ENCODE measurements at places on chromosomes 7 and 10.

DNA sequence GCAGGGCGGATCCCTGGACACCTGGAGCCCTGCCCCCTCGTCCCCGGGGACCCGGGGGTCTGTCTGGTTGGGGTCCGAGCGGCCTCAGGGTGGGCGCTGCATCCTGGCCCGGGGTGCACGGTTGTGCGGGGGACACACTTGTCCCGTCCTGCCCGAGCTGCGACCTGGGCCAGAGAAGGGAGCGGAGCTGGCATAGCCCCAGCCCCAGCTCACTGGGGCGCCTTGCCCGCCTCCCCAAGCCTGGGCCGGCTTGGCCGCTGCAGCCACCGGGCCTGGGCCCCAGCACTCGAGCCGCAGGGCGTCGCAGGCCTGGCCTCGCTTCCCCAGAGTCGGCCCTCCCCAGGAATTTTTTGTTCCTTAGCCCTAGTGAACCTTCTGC lies 54.5 kb downstream of the GLRX3 start:
- no peak for DNase-seq

GRCh38 chr10:122864901-122865300 lies 14.5 kb downstream of the FAM24B start:
- no peak for DNase-seq

GRCh38 chr10:27949528-27950241 lies 49.2 kb downstream of the ODAD2 start:
- no peak for DNase-seq

GRCh38 chr7:128778946-128779345 lies 3.4 kb upstream of the OPN1SW start:
- no peak for DNase-seq

DNA sequence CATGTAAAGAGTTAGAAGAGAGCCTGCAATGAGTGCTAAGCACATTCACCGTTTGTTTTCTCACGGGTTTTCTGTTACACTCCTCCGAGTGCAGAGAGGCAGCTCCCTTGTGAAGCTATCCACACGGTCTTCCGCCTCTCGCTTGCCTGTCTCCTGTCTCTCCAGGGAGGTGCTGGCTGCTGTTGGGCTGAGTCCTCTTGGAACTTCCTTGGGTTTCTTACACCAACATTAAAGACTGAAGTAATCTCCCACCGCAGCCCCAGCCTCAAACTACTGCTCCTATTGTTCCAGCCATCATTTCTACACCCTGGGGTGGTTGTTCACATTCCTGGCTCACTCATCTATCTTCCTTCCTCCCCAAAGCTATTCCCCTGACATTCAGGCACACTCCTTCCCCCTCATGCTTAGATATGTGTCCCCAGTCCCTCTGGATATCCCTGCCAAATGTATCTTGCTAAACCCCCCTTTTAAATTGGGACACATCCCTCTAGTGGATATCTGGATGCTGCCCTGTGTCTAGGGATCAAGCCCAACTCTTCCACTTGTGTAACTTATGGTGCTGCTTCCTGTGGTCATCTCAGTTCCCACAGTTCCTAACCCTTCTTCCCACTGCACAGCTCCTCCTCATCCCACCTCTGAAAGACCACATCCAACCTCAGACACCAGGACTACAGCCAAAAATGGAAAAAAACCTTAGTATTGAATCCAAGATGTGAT lies 14.1 kb downstream of the ESYT2 start:
- no peak for DNase-seq

DNA sequence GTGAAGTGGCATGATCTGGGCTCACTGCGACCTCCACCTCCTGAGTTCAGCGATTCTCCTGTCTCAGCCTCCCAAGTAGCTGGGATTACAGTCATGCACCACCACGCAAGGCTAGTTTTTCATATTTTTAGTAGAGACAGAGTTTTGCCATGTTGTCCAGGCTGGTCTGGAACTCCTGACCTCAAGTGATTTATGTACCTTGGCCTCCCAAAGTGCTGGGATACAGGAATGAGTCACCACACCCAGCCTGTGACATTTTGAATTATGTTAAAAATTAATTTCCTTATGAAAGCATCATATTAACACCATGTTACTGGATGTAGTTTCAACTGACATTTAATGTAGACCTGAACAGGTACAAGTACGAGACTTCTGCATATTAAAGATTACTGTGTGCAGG lies 24.3 kb downstream of the ABCB4 start:
- DNase-seq = no peak

DNA sequence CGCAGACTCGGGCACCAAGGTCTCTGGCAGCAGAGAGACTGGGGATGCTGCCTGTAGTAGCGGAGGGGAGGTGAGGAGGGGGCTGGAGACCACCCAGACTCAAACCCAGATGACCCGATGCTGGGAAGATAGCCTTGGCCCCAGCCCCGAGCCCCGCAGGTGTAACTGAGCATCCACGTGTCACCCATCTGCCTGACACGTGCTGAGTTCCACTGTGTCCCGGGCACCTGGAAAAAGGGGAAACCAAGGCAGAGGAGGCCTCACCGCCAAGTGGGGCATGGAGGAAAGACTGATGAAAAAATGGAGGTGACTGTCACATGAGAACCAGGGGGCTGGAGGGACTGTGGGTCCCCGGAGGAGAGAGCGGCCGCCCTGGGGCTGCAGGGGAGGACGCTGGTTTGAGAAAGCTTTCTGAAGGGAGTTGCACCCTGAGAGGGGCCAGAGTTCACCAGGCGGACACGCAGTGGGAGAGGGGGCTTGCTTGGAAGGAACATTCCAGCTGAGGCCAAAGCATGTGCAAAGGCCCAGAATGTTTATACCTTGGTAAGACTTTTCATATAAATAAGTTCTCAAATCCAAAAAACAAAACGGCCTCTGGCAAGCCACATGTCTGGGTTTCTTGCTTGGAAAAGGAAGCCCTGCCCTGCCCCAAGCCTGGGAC lies 27.4 kb upstream of the ELN start:
- DNase-seq = no peak

DNA sequence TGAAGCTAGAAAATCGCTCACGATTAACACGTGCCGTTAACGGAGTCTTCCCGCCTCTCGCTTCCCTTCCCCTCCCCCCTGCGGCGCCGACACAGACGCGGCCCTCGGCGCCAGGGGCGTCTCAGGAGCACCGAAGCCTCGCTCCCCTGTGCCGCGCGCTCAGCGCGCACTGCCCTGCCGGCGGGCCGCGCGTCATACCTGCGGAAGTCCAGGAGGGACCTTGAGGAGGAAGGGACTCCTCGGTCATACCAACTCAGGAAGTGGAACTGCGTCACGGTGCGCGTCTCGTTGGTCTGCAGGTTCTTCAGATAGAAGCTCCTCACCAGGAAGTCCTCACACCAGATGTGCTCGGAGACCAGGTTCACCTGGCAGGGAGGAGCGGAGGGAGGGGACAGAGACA lies 239.6 kb downstream of the DNAJB6 start:
- no peak for DNase-seq

- no peak for DNase-seq
Measured at GRCh38 chr7:34175837-34176236, 270.5 kb downstream of the BMPER start.

- no peak for DNase-seq
Measured at GRCh38 chr10:80463868-80464267, 9.8 kb downstream of the TSPAN14 start.

- DNase-seq = peak; percentile 55
Measured at GRCh38 chr10:99551158-99551557, 18.4 kb downstream of the NKX2-3 start.

- DNase-seq = no peak
Measured at GRCh38 chr10:48382982-48383381, 76.5 kb downstream of the MAPK8 start.

- no peak for DNase-seq
Measured at GRCh38 chr10:112898540-112899390, 51.3 kb upstream of the TCF7L2 start.

- no peak for DNase-seq
Measured at GRCh38 chr10:22253580-22253882, 35.7 kb upstream of the EBLN1 start.

DNA sequence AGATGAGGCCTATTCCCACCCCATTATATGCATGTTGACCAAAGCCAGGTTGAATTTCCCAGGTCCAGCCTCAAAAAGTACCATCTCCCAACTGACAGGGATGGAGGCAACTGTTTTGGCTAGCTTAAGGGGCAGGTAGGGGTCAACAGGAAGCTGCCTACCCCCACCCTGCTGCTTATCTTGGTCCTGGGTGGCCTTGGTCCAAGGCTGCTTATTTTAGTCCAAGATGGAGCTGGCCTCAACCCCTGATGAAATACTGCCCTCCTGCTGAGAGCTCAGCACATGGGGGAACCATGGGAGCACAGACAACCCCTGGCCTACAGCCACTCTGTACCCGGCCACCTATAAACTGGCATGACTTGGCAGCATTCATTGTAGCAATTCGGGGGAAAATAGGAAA lies 23.1 kb downstream of the MYO1G start:
- no peak for DNase-seq

- DNase-seq = peak; percentile 59
Measured at GRCh38 chr10:110387983-110388686, 83.4 kb upstream of the SMNDC1 start.

- no peak for DNase-seq
Measured at GRCh38 chr7:134154581-134155130, 27.5 kb downstream of the LRGUK start.

DNA sequence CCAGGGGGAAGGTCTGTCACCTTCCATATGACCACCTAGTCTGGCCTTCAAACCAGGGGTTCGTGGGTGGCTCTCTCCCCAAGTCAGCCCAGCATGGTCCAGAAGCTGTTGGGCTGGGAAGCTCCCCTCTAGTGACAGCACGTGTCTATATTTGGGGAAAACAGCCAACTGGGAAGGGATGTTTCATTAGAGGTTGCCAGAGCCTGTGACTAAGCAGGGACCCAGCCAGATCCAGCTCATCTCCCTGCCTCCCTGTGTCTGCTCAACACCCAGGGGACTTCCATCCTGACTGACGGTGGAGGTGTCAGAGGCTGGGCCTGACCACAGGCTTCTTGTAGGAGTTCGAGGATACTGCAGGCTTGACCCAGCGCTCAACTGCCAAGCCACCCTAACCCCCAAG lies 10.5 kb downstream of the STYXL1 start:
- no peak for DNase-seq

DNA sequence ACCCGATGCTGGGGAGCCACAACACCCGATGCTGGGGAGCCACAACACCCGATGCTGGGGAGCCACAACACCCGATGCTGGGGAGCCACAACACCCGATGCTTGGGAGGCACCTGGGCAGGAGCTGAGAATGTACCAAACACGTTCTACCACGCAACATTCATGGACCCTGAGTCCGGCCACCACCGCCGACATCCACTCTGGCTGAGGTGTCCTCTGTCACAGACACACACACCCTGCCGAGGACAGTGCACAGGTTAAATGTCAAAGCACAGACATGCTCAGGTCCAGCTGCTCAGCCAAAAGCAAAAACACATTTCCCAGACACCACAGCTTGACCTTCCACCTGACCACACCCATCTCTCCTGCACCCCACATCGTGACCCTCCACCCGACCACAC lies 148.4 kb downstream of the DIP2C start:
- DNase-seq = no peak

- DNase-seq = no peak
Measured at GRCh38 chr10:75788394-75789205, 357.2 kb downstream of the LRMDA start.

GRCh38 chr7:70599446-70600190 lies 532.3 kb upstream of the GALNT17 start:
- no peak for DNase-seq

GRCh38 chr7:154566877-154567276 lies 436.0 kb downstream of the PAXIP1 start:
- no peak for DNase-seq

Data from HFF-Myc (cell line).